AG04450 (cell line): ENCODE measurements at places on chromosomes 1 and 21.

- DNase-seq: no peak
Observed at GRCh38 chr1:225532240-225532944, 104.6 kb upstream of the LBR start.

- no peak for DNase-seq
Observed at GRCh38 chr1:60222360-60223115, 149.0 kb upstream of the C1orf87 start.

DNA sequence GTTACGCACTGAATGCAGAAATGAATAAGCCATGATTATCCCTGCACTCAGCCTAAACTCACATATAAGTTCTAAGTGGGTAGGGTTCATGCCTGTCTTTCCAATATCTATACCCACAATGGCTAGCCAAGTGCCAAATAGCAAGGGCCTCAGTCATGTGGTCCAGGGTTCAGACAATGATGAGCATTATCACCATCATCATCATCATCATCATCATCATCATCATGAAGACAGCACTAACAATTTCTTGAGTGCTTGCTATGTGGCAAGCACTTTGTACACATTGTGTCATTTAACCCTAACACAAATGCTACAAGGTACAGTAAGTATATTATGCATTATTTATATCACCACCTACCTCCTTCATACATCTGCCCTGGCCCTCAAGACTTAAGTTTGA is 500.0 kb downstream of the AGBL4 start:
- DNase-seq: no peak

- DNase-seq: no peak
Observed at GRCh38 chr21:36799869-36800268, 101.0 kb downstream of the SIM2 start.

GRCh38 chr1:36759355-36759754 is 275.0 kb downstream of the GRIK3 start:
- DNase-seq: no peak

GRCh38 chr1:30670240-30671060 is 52.9 kb downstream of the MATN1 start:
- no peak for DNase-seq

- DNase-seq: no peak
Observed at GRCh38 chr1:54794451-54795355, 6.4 kb downstream of the TTC22 start.

- no peak for DNase-seq
Observed at GRCh38 chr1:202940561-202940960, 13.5 kb upstream of the KLHL12 start.

DNA sequence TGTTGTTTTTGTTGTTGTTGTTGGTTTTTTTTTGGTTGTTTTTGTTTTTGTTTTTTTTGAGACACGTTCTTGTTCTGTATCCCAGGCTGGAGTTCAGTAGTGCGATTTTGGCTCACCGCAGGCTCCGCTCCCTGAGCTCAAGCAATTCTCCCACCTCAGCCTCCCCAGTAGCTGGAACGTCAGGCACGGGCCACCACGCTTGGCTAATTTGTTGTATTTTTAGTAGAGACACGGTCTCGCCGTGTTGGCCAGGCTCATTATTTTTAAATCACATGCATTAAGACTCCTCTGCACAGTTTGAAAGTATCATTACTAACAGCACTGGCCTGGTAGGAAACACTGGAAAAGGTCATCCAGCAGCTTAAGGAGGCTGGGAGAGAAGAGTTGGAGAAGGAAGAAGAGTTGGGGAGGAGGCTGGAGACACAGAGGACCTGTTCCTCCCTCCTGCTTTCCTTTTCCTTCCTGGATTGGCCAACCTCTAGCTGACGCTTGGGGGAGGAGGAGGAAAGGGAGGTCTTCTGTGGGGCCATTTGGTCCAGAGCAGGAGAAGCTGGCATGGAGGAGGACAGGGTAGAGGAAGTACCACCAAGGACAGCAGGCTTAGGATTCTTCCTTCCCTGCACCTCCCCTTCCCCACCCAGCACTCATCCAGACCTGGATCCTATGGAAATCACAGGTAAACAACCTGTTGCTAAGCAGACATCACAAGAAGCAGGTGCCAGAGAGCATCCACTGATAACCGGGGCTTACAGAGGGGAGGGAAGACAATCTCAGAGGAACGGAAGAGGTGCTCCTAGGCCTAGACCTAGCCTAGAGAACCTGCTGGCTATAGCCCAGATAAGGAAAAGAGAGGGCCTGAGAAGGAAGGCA is 71.9 kb upstream of the GOLT1A start:
- DNase-seq: no peak

GRCh38 chr1:3524556-3525203 is 70.2 kb downstream of the ARHGEF16 start:
- DNase-seq: no peak

- no peak for DNase-seq
Observed at GRCh38 chr21:33302796-33303195, 22.0 kb upstream of the IFNAR1 start.

- DNase-seq: no peak
Observed at GRCh38 chr1:160726114-160726497, 12.9 kb upstream of the SLAMF7 start.

DNA sequence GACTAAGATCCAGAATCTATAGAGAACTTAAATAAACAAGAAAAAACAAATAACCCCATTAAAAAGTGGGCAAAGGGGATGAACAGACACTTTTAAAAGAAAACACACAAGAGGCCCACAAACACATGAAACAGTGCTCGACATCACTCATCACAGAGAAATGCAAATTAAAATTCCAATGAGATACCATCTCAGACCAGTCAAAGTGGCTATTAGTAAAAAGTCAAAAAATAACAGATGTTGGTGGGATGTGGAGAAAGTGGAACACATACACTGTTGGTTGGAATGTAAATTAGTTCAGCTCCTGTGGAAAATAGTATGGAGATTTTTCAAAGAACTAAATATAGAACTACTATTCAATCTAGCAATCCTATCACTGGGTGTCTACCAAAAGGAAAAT is 143.1 kb downstream of the IFI44 start:
- no peak for DNase-seq

DNA sequence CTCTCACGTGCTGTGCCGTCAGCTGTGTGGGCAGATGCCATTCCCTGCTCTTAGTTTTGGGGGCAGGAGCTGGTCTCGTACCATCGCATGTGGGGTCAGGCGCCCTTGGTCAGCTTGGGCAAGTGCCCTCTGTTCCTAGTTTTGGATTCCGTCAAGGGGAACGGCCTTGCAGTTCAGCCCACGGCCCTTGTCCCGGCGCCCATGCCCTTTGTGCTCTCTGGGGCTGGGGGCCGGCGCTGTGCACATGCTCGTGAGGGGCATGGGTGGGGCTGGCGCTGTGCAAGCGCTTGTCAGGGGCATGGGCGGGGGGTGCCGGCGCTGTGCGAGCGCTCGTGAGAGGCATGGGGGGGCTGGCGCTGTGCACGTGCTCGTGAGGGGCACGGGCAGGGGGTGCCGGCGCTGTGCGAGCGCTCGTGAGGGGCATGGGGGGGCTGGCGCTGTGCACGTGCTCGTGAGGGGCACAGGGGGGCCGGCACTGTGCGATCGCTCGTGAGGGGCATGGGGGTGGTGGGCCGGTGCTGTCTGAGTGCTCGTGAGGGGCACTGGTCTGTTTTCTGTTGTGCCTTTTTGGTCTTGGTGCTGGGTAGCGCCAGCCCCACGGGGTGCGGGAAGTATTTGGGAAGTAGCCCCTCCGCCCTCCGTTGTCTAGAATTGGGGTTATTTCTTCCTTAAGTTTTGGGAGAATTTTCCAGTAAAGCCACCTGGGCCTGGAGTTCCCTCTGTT is 29.5 kb upstream of the DIP2A start:
- DNase-seq: no peak

DNA sequence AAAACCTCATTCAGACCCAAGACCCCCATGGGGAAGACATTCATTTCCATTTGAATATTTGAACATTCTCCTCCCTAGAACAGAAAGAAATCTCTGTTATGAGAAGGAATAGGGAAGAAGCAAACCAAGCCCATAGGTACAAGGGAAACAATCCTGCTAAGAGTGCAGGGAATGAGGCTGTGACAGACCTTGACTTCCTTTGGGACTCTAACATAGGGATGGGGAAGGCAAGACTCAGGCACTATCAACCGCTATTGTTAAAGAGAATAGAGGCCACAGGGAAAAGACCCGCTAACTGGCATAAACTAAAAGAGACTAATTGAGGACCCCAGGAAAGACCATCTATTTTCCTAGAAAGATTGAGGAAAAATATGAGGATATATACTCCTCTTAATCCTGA is 117.8 kb upstream of the BRINP3 start:
- DNase-seq: no peak

- DNase-seq: peak; percentile 59
Observed at GRCh38 chr1:222240536-222241181, 307.2 kb downstream of the HHIPL2 start.

- no peak for DNase-seq
Observed at GRCh38 chr1:10856176-10856683, 59.8 kb upstream of the CASZ1 start.

- peak; percentile 60 for DNase-seq
Observed at GRCh38 chr1:203199816-203200571, 13.5 kb upstream of the CHI3L1 start.

GRCh38 chr1:3632716-3633343 is 8.0 kb downstream of the TPRG1L start:
- DNase-seq: no peak
